Stimulated activated CD4-positive, alpha-beta T cell treated with anti-CD3 and anti-CD28 coated beads, Interleukin-1b, Interleukin-23, amount 100 ng/mL, for 4 hours (primary cell): ENCODE measurements at places on chromosomes 1 and 21.

GRCh38 chr1:8456308-8456912 is 138.5 kb downstream of the SLC45A1 start:
- no peak for DNase-seq

DNA sequence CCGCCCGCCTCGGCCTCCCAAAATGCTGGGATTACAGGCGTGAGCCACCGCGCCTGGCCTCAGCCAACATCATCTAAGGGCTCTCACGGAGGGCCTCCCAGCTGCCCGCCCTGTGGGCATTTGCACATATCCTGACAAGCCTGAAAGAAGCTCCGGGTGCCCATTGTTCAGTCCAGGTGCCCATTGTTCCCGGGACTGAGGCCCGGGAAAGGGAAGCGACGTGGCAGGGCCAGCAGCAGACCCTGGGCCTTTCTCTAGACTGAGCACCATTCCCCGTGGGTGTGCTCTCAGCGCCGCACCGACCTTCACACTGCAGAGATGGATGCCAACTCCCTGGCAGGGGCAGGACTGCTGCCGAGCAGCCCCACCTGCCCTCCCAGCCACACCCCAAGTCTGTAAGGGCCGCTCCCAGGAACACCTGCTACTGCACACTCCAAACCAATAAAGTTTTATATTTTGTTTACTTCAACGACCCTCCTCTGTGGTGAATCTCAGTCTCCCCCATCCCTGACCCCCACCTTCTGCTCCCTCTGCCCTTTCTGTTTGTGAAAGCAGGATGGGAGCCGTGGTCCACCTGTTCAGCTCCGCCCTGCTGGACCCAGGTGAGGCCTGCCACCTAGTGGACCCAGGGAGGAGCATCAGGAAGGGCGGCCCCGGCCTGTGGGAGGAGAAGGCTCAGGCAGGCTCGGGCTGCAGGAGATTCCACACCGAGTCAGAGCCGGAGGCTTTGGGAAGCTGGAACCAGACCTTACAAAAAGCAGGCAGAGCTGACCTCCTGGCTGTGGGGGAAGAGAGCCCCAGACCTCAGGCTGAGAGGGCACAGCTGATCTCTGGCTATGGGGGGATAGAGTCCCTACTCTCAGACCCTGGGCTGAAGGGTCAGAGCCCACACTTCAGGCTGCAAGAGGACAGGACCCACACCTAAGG is 1.1 kb upstream of the TMEM82 start:
- peak; percentile 57 for DNase-seq

- no peak for DNase-seq
Measured at GRCh38 chr1:19009126-19009881, 52.8 kb upstream of the IFFO2 start.

- DNase-seq: no peak
Measured at GRCh38 chr1:47378147-47378546, 37.9 kb upstream of the FOXE3 start.

DNA sequence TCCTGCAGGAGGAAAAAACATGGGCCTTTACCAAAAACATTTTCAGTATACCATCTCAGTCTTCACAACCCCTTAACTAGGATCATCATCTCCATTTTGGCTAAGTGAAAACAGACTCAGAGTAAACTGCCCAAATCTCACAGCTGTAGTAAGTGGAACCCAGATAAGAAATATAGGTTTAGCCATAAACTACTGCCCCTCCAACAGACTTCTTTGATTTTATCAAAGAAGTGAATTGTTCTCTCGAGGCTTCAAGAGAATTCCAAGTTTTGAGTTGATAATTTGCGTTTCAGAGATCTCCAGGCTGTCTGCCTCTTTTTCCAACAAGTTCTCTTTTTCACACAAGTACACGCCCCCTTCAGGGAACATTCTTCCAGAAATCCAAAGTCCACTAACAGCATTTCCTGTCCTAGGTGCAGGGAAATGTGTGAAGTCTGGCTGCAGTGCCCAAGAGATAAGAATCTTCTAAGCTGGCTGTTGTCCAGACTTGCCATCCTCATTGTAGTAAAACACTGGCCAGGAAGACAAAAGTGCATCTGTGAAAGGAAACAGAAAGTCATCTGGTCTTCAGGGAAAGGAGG is 30.8 kb downstream of the RNF19B start:
- no peak for DNase-seq

- DNase-seq: no peak
Measured at GRCh38 chr1:59673573-59674450, 140.9 kb upstream of the HOOK1 start.

- DNase-seq: no peak
Measured at GRCh38 chr1:5730272-5731109, 261.7 kb downstream of the NPHP4 start.

GRCh38 chr1:219405531-219406331 is 207.2 kb downstream of the ZC3H11B start:
- DNase-seq: no peak

DNA sequence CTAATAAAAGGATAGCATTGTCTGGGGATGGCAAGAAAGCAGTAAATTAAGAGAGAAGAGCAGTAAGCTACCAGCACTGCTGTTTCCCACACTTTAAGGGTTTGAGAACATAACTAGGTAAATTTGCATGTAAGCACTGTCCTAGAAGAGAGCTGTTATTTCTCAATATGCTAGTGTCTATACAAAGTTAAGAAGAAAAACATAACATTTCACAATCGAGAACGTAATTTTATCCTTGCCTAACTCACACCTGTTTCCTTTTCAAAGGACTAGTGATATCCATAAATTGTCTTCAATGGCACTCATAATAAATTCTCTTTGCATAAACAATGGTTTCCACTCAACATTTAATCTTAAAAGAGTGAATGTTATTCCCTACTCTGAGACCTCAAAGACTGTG is 576.0 kb downstream of the PTBP2 start:
- no peak for DNase-seq

- DNase-seq: no peak
Measured at GRCh38 chr1:115854005-115854404, 13.1 kb upstream of the NHLH2 start.

DNA sequence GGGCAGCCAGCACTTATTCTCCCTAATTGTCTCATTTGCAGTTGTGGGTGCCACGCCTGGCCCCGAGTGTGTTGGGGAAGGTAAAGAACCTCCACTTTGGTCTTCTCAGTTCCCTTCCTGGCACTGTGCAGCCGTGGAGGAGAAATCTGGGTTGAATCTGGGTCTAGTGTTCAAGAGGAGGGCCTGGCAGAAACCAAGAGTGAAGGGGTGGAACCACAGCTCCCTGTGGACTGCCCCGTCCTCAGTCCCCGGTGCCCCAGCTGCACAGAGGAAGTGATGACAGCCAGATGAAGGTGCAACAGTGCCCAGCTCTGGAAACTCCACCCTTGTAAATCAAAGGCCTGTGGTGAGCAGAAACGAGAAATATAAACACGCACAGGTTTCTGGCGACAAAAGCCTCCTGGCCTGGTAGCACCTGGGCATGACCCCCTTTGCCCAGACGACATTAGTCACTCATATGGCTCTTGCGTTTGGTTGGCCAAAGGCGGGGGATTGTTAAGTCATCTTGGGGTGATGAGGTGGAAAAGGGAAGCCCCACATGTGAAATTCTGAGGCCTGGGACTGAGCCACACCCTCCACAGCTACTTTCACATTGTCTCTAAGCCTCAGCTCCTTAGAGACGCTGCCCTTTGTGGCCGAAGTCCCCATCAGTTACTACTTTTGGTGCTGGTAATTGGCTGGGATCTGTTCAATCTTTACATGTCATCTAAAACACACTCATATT is 4.2 kb upstream of the ECE1 start:
- DNase-seq: peak; percentile 68

- DNase-seq: no peak
Measured at GRCh38 chr21:45887788-45888187, 93.8 kb upstream of the COL6A1 start.

DNA sequence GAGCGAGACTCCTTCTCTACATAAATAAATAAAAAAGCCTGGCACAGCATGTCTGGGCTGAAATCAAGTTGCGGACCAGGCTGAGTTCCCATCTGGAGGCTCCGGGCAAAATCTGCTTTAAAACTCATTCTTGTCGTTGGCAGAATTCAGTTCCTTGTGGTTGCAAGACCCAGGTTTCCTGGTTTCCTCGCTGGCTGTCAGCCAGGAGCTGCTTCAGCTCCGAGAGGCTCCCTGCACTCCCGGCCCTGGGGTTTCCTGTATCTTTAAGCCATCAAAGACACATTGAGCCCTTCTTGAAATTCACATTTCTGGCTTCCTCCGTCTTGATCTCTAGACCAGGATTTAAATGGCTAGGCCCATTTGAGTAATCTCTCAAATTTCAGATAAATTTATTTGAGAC is 20.6 kb upstream of the SCCPDH start:
- no peak for DNase-seq

- DNase-seq: no peak
Measured at GRCh38 chr1:29669158-29669871, 433.0 kb downstream of the PTPRU start.

DNA sequence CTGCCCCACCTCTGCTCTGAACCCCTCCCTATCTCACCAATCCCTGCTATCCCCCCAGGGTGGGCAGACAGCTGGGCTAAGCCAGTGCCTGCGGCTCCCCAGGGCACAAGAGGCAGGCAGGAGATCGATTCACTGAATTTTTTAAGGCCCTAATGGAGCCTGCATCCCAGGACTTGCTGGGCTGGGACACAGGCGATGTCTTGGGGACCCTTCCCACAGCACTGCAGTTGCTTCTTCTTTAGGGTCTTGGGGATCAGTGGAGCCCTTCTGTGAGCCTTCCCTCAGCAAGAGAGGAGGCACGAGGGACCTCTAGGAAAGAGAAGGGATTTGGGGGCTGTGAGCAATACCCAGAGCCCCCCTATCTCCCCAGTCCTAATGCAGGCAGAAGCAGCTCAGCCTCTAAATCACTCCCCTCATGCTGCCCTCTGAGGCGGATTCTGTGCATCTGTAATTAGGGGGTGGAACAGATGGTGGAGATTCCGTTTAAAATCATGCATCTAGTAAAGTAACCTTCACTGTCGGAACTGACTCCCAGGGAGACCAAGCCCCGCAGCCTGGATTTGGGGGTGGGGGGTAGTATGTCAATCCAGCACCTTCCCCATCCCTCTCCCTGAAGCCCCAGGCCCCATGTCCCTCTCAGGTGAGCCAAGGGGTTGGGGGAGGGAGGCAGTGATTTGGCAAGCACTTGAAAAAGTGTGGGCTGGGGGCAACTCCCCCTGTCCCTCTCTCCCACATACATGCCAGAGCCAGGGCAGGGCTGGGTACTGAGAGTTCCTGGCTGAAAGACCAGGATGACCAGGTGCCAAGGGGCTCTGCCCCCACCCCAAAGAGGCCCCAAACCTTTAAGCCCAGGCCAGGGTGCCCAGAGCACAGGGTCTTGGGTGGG is 10.0 kb downstream of the AHDC1 start:
- DNase-seq: no peak

GRCh38 chr21:39003982-39004633 is 179.1 kb downstream of the PSMG1 start:
- DNase-seq: no peak

DNA sequence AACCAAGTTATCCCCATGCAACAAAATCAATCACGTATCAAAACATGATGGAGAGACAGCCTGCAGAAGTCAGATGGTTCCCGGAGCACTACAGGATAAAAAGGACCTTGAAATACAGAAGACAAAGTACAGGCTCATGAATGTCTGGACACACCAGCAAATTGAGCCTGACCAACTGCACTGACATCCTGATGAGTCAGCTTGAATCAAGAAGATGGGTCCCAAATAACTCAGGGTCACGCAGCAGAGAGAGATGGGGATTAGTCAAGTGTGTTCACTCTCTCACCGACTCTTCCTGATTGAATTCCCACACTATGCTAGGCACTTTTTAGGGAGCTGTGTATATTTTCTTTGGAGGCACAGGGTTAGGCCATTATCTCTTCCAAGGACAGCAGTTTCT is 71.1 kb upstream of the DIRAS3 start:
- no peak for DNase-seq

- DNase-seq: no peak
Measured at GRCh38 chr1:94946886-94947285, 20.0 kb upstream of the CNN3 start.

DNA sequence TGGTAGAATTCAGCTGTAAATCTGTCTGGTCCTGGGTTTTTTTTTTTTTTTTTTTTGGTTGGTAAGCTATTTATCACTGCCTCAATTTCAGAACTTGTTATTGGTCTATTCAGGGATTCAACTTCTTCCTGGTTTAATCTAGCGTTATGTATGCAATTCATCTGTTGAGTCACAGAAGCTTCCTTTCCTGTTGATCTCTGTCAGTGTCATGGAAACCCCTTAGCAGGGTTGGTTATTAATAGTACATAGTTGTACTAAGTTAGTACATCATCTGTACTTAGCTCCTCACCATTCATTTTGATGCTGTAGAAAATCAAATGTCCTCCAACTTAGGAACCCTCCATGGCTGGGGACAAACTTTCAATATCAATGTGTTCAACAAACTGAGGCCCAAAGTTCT is 51.0 kb upstream of the BARHL2 start:
- no peak for DNase-seq

DNA sequence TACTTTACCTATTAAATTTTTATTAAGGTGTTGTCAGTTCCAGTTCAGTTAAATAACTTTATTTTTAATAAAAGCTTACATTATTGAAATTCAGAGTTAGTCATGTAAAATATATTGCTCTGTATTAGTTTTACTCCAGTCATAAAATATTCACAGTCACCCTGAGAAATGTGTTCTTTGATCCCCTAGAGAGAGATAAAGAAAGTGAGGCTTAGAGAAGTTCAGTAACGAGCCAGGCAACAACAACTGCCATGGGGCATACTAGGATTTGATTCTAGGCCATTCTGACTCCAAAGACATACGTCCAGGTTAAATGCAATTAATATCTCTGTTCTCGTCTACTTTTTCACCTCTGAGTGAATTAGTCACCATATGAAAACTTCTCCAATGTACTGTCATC is 761.9 kb upstream of the CXADR start:
- DNase-seq: no peak

- DNase-seq: no peak
Measured at GRCh38 chr1:240956020-240956419, 344.1 kb upstream of the GREM2 start.

DNA sequence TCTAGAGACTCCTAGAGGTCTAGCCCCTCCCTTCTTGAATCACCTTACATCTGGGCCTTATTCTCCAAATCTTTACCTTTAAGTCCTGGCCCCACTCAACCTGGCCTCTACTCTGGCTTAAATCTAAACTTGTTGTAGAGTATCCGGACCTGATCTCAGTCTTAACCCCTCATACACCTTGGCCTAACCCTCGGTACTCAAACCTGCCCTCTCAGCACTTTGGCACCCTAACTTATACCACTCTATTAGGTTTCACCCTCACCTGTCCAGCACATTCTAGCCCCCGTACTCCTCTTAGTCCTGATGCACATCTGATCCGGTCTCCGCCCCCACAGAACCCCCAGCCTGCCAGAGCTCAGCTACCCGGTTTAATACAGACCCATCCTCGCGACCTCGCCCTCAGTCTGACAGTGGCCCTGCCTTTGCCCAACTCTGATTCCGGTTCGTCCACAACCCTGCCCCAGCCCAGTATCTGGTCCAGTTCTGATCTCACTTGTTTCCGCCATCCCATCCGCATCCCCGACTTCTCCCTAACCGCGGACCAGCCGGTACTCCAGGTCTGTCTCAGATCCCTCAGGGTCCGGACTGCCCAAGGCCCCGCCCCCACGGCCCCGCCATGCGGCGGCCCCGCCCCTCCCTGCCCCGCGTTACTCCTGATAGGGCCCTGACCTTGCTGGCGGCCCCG is 1.5 kb downstream of the TRIM62 start:
- no peak for DNase-seq
